Stimulated activated CD4-positive, alpha-beta T cell treated with anti-CD3 and anti-CD28 coated beads, Interleukin-2, amount 100 ng/mL, for 4 hours (primary cell): ENCODE measurements at places on chromosomes 3 and 15.

DNA sequence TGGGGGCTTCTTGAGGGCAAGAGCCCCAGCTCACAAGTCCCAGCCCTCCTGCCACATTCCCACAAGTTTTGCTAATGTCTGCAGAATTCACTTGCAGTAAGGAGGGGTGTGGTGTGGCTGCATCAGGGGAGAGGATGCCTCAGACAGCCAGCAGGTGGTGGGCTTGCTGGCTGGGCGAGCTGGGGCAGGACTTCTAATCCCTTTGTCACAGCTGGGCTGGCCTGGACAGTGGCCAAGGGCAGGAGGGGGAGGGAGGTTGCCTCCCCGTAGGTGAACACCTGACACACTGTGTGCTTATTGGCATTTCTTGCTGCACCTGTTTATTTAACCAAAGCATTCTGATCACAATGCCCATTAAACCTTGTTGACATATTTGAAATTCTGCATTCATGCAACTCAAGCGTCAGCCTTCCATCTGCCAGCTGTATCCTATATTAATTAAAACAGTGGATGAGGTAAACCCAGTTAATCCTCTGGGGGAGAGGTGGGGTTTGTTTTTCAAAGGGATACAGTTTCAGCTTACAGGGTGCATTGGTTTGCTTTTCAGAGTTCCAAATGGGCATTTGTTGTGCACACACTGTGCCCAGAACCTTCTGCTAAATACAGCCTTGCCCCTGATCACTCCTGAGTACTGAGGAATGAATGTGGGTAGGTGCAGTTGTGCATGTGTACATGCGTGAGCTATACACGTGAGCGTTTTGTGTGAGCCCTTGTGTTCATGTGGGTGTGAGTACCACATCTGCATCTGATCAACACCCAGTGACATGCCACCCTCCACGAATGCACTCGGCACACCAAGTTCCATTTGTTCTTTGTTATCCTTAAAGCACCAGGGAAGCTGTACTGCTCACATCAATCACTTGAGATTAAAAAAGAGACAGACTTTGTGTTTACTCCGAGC lies 268.7 kb downstream of the XXYLT1 start:
- no peak for DNase-seq

GRCh38 chr3:49805367-49805782 lies 2.3 kb downstream of the INKA1 start:
- DNase-seq: no peak

DNA sequence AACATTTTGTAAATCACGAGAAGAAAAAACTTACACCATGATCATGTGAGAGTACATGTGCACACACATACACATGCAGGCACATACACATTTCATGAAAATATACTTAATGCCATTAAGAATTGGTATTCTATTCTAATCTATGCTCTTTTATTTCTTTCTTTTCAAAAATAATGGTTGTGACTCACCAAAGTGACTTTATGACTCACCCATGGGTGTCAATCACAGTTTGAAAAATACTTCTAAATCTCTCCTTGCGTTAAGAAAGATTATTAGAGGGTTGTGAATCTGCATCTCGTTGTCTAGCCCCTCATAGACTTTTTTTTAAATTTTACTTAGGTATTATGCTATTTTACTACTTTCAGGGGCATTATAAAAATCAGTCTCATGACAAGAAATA lies 254.2 kb downstream of the TUSC7 start:
- no peak for DNase-seq

DNA sequence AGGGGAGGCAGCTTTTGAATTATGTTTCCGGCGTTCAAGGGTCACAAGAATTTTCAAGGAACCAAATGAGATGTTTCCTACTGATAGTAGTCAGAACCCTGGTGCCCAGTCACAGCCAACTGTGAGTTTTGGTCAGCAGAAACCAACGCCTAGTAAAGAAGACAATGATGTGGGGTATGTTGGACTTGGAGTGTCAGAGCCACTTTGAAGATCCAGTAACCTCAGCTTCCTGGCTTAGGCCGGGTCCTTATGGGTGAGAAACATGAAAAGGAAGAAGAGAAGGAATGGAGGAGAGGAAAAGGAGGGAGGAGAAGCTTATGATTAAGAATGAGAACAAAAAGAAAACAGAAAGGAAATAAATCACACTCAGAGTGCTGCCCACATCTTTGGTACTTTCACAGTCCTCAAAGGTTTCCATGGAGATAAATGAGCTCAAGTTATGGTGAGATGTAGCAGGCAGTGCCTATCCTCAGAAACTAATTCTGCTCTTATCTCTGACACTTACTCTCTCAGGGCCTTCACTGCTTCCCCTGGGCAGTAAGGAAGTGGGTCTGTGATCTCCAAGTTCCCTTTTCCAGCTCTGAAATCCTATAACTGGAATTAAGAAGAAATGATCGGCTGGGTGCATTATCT lies 2.0 kb upstream of the MCF2L2 start:
- DNase-seq: no peak

DNA sequence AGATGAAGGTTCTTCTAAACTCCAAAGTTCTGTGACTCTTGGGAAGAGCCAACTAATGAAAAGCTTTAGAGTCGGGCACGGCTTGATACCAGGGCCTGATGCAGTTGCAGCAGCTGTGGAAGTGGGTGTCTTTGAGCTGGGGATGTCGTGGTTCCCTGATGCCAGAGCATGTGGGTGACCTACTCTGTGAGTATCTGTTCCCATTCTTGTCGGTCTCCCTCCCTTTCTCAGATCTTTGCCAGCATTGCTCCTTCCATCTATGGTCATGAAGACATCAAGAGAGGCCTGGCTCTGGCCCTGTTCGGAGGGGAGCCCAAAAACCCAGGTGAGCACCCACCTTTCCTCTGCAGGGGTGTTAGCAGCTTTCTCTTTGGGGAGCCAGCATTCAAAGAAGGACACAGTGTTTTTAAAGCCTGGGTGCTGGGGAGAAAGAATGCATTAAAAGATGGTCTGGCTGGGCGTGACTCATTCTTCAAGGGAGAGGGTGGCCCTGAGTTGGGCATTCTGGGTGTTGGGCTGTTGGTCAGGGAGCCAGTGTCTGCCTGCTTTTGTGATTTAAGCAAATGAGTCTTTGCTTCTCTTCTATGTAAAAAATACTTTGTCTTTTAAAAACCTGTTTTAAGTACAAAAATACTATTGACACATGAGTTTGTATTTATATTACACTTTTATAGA lies 13.2 kb upstream of the PODXL2 start:
- DNase-seq: no peak

DNA sequence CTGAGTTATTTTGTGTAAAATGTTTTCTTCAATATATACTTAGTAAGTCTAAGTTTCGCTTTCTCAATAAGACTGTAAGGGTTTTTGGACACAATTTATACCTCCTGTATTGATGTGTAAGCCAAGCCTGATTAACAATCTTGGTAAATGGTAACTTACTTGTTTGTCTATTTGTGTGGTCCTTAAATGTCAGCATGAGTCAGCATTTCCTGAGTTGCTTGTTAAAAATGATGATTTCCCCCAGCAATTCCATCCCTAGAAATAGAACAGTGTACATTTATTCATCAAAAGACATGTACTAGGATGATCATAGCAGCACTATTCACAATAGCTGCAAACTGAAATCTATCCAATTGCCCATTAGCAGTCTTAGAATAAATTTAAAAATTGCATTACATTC lies 53.4 kb upstream of the LRIG1 start:
- DNase-seq: no peak

GRCh38 chr3:141804778-141805639 lies 41.8 kb downstream of the GRK7 start:
- no peak for DNase-seq

DNA sequence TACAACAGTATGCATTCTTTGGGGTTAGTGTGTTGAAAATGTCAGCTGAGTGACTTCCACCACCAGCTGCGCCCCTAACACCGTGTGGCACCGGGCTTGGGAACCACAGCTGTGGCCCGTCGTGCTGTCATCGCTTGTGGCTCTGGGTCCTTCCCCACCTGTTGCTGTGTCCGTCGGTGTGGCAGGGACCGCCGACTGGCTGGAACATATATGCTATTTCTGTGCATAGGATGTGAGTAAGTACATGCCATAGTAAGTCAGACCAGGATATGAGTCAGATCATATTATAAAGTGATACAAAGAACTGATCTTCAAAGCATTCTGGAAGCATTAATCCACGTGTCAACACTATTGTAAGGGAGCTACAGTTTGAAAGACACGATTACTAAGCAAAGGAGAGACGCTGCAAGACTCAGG lies 31.9 kb downstream of the EHD4 start:
- peak; percentile 25 for DNase-seq

DNA sequence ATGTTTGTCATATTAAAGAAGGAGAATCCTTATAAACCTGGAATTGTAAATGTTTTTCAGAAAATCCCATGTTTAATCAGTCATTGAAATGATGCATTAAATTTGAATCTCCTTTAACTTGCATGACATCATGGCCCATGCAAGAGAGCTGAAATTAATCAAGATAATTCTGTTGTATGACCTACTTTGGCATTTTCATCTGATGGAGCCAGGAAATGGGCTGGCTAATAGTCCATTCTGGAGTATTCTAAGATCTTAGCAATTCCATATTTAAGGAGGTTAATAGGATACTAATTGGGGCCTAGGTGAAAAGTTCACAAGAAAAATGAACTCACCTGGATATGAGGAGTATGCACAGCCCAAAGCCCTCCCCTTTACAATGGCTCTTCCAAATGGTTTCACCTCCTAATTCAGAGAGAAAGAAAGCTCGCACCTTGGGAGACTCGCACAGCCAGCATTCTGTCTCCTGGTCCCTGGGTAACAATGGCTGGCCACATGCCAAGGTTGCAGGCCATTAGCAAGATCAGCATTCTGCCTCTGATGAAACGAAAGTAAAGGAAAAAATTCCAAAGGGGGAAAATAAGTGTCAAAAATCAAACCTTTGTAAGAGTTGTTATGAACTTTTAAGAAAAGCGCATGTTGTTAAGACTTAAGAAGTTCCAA lies 786.4 kb downstream of the MCTP2 start:
- no peak for DNase-seq

DNA sequence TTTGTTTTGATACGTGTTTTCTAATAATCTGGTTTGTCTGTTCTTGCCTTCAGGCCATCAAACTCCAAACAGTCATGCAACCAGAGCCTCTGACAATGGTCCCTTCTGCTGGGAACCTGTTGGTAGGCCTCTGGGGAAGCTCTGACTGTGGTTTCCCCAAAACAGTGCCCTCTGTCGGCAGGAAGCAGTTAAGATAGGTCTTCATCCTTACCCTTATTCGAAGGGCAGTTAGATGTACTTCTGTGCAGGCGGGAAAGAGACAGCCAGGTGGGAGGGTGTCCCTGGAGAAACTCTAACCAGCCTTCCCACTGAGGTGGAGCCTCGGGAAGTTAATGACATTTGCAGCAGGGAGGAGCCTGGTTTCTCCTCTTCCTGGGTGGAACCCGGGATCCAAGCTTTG lies 81.6 kb upstream of the CHMP2B start:
- no peak for DNase-seq

DNA sequence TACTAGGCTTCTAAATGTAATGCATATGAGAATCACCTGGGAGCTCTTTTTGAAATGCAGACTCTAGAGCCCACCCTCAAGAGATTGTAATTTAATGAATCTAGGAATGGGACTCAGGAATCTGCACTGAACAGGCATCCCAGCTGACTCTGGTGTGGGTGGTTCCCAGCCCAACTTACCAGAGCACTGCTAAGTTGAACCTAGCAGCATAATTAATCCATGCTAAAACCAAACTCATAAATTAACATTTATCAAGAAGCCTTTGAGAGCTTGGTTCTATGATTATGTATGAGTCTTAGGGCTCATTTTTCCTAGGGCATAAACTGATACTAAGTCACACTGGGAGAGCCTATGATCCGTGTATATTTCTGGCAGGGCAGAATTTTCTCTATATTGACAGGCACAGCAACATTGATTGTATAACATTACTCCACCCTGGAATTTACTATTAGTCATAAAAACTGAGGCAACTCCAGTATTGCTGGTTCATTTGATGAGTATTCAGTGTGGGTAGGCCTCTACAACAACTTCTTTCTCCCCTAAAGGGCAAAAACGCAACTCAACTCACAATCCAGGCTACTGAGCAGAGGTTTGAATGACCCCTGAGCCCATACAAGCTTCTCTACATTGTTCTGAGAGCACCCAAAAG lies 10.7 kb upstream of the CSTA start:
- no peak for DNase-seq

- no peak for DNase-seq
Observed at GRCh38 chr15:56619887-56620286, 113.4 kb downstream of the ZNF280D start.

- peak; percentile 18 for DNase-seq
Observed at GRCh38 chr3:14791343-14791945, 27.3 kb upstream of the FGD5 start.

- no peak for DNase-seq
Observed at GRCh38 chr15:61655881-61656280, 404.4 kb downstream of the VPS13C start.

- no peak for DNase-seq
Observed at GRCh38 chr15:36075333-36075732, 504.1 kb upstream of the CDIN1 start.

DNA sequence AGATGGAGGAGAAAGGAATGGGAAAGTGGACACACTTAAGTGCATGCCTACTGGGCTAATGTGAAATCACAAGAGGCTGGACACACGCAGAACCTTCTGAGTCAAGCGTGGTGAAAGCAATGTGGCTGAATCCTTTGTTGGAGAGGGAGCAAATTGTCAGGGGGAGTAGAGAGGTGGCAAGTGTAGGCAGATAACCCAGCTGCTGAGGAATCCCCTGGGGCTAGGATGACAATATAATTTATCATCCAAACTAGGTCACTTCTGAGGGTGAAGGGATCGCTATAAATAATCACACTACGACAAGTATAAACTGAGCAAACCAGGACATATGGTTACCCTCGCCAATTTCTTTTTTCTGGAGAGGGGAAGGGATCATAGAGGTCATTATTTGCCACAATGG lies 28.7 kb downstream of the TAMM41 start:
- no peak for DNase-seq

DNA sequence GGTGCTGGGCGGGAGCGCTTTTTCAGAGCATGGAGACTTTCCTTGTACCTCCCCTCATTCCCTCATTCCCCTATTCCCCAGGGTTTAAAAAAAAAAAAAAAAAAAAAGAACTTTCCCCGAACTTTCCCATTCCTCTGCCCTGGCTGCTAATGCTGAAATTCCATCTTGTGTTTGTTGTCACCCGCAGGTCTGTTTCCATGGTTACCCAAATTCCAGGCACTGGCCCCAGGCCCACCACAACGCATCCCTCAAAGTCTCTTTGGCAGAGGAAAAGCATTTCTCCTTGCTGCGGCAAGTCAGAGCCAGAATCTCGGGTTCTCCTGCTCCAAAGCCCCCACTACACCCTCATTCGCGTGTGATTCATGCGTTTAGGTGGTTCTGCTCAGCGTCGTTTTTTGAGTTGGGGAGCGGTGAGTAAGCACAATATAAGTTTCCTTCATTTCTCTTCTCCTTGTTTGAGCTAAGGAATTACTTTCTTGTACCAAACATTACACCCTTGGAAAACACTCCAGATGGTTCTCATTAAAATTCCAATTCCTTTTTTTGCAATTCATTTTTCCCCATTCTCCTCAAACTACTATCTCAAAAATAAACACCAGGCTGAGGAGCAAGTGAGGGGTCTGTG lies 21.6 kb downstream of the ANAPC13 start:
- no peak for DNase-seq

- no peak for DNase-seq
Observed at GRCh38 chr3:85387913-85388505, 429.2 kb downstream of the CADM2 start.
